ENCODE measurements at places on chromosomes 4 and X. TPM values are rescaled to one million over a fixed set of nuclear protein-coding genes. Genes with fewer than 3 reads are reported as not detected.

The CFAP299 gene
- polyA plus RNA-seq = not detected

GRCh38 chr4:174217273-174218126, 66.0 kb downstream of the FBXO8 start:
- DNase-seq = no peak

The TEX13C gene
- not detected for polyA plus RNA-seq

The CLNK gene
- not detected for polyA plus RNA-seq

DNA sequence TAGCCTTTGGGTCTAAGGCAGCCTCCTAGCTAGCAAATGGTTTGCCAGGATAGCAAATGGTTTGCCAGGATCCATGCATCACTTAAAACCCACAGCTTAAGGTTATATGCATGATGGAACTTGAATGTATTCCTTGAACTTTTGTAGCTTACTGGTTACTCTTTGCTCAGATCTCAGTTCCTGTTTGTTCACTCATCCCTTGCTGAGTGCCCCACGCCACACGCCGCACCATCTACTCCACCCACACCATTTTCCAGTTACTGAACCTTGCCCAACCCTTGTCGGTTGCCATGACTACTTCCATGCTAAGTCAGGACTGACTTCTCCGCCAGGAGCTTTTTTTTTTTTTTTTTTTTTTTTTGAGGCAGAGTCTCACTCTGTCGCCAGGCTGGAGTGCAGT, 29.5 kb upstream of the XIAP start:
- peak; percentile 81 for DNase-seq

DNA sequence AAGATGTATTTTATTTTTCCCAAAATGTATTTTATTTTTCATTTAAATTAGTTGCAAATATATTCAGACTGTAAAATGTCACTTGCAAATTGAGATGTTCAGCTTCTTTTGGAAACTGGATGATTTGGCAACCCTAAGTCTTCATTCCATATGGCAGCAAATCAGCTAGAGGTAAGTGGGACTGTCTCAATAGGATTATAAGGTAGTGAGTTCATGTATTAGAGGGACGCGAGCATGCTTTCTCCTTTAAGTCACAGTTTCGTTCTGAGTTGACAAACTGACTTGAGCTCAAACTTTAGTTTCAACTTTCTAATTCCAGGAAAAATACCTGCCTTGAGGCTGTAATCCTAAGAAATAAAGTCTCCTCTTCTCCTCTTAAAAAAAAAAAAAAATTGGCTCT, 44.2 kb upstream of the TMEM131L start:
- DNase-seq = no peak

The LONRF3 gene
- not detected for polyA plus RNA-seq

DNA sequence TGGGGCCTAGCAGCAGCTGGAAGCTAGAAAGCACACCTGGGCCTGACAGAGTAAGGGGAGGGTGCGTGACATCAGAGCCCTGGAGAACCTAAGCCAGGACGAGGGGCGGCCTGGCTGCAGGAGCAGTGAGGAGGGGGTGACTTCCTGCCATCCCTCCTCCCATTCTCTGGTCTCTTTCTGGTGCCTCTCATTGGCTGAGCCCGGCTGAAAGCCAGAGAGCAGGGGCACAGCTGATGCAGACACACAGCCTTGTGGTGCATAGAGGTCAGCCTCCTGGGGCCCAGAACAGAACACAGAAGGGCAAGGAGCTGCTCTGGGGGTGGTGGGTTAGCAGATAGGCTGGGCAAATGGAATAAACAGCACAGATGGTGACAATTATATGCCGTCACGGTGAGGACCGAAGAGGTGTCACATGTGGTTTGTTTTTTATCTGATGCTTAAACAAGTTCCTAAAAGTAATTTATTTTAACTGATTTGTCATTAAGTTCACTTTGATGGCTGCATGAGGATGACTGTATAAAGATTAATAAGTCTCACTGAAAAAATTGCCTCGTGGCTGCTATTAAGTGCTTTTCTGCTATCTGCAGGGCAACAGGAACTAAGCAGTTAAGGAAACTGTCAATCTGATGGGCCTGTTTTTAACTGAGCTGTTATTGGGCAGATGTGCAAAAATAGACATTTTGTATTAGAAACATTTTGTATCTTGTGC, 102.0 kb downstream of the FNIP2 start:
- DNase-seq = no peak

The ARMCX5 gene
- 3.4 TPM for polyA plus RNA-seq

The CENPVL1 gene
- polyA plus RNA-seq = not detected

The TMEM154 gene
- 13.3 TPM for polyA plus RNA-seq

GRCh38 chr4:1043651-1044468, 32.4 kb downstream of the FGFRL1 start:
- DNase-seq = peak; percentile 88

GRCh38 chrX:71958281-71958675, 47.6 kb downstream of the NHSL2 start:
- no peak for DNase-seq

DNA sequence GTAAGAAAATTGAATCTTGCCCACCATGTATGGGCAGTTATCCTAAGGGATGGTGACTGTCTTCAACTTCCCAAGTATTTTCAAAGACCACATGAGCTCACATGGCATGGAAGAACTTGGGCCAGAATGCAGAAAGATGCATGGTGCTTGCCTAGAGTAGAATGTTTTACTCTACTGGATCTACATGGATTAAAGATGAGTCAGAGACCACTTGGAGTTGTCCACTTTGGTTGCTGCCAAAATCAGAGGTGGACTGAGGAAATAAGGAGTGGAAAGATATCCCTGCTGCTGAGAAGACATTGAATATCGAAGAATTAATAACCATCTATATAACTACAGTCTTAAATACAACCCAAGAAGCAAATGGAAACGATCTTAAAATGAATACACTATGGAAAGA, 498.1 kb downstream of the NLGN4X start:
- no peak for DNase-seq

GRCh38 chr4:158644760-158645159, 26.9 kb downstream of the C4orf46 start:
- no peak for DNase-seq

DNA sequence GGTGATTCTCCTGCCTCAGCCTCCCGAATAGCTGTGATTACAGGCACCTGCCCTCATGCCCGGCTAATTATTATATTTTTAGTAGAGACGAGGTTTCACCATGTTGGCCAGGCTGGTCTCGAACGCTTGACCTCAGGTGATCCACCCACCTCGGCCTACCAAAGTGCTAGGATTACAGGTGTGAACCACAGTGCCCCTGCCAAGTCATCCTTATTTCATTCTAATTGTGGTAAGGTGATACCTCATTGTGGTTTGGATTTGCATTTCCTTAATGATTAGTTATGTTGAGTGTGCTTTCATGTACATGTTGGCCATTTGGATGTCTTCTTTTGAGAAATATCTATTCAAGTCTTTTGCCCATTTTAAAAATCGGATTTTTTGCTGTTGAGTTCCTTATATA, 93.0 kb downstream of the USP9X start:
- DNase-seq = no peak

- peak; percentile 16 for DNase-seq
These were observed 137.4 kb downstream of the DKK2 start for GRCh38 chr4:106898621-106899230.

GRCh38 chrX:30610026-30610425, 32.5 kb upstream of the TASL start:
- no peak for DNase-seq

- no peak for DNase-seq
These were observed 8.4 kb upstream of the CD99 start for GRCh38 chrX:2682565-2683177.

The AREG gene
- 1,643 TPM for polyA plus RNA-seq

The KLHL5 gene
- polyA plus RNA-seq = 19.6 TPM

DNA sequence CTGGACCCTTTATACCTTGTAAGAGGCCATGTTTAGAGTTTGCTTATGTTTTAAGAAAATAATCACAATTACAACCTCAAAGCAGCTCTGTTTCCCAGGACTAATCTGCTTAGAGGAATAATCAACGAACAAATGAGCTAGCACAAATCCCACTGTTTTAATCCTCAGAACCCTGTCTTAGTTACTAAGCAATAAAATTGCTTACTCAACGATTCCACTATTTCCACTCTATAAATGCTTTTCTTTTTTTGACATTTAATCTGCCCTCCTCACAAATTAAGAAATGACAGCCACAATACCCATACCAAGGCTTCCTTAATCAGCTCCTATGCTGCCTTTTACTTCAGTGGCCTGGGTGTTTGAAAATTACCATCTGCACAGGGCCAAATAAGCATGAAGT, 48.8 kb downstream of the FAM120C start:
- DNase-seq = no peak

The PPP2R2C gene
- polyA plus RNA-seq = 0.10 TPM

The PCDH7 gene
- polyA plus RNA-seq = 6.7 TPM

DNA sequence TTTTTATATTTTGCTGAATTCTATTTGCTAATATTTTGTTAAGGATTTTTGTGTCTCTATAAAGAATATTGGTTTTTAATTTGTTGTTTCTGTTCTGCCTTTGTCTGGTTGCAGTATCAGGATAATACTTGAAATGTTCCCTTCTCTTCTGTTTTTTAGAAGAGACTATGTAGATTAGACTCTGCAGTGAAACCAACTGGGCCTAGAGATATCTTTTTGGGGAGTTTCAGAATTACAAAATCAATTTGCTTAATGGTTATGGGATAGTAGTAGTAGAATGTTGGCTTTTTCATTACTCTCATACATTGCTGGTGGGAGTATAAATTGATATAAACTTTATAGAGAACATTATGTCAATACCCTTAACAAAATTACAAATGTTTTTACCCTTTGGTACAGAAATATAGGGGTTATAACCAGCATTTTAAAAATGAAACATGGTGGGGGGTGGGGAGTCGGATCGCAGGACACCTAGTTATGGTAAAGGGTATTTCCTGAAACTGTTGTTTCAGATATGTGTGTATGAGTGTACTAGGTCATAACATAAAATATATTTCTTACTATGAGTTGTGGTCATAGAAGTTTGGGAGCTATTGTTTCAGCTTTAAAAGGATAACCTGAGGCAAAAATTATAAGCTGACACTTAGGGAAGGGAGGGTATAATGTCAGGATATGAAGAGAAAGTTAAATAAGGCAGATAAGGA, 29.0 kb downstream of the CLOCK start:
- DNase-seq = no peak

The SLC7A11 gene
- polyA plus RNA-seq = 4.7 TPM

GRCh38 chrX:150465881-150466775, 102.3 kb upstream of the MTM1 start:
- no peak for DNase-seq

GRCh38 chr4:84434344-84434743, 64.7 kb downstream of the NKX6-1 start:
- DNase-seq = no peak

DNA sequence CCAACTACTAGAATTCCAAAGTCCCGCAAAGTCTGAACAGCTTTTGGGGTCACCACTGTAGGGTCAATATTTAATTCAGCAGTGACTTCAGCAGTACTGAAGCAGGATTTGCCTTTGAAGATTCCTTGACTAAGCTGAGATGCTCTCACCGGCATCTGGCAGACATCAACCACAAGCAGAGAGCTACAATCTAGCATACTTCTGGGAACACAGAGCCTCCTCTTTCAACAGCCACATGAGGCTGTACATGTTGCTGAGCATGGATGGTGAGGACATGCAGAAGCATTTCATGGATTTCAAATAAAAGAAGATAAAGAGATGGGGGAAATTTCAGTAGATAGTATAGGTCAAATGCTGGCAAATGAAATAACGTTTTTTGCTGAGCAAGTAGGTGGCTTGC, 6.6 kb upstream of the ASB11 start:
- no peak for DNase-seq

Measured in foreskin keratinocyte (primary cell).